ENCODE measurements at places on chromosomes 13 and 19. TPM values are rescaled to one million over a fixed set of nuclear protein-coding genes. Genes with fewer than 3 reads are reported as not detected.

MAB21L1 gene
- total RNA-seq, result not detected

KLHL1 gene
- total RNA-seq, result not detected

GPC6 gene
- total RNA-seq, result 0.22 TPM

BSPH1 gene
- not detected for total RNA-seq

CEACAM20 gene
- not detected for total RNA-seq

GCDH gene
- total RNA-seq, result 23.2 TPM

CNFN gene
- total RNA-seq, result 13.9 TPM

TICAM1 gene
- 28.7 TPM for total RNA-seq

SIAH3 gene
- total RNA-seq, result not detected

SMIM17 gene
- total RNA-seq, result not detected

ZNF575 gene
- total RNA-seq, result 1.9 TPM

TMPRSS9 gene
- total RNA-seq, result not detected

LSR gene
- 211 TPM for total RNA-seq

SLC10A2 gene
- not detected for total RNA-seq

CEACAM8 gene
- not detected for total RNA-seq

RFPL4A gene
- not detected for total RNA-seq

SULT2B1 gene
- 4.8 TPM for total RNA-seq

COX7A1 gene
- not detected for total RNA-seq
